NCI-H2171 (cell line): ENCODE measurements at places on chromosomes 5 and 9.

DNA sequence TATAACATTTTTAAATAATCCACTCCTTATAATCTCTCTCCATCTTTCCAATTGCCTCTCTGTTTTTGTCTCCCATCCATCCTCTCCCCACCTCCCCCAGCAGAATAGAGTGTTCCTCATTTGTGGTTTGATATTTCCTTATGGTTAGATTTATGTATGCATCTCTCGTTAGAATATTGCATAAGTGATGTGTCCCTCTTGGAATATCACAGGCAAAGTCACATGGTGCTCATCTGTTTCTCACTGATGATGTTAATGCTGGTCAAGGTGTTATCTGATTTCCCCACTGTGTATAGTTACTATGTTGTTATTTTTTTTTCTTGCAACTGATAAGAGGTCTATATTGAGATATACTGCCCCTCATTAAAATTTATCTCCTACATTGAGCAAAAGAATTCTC lies 3.1 kb upstream of the LRRC70 start:
- no peak for DNase-seq

GRCh38 chr5:24045046-24045445 lies 537.6 kb downstream of the PRDM9 start:
- no peak for DNase-seq

- DNase-seq = no peak
These were observed 12.8 kb upstream of the GPX3 start for GRCh38 chr5:151007430-151008209.

DNA sequence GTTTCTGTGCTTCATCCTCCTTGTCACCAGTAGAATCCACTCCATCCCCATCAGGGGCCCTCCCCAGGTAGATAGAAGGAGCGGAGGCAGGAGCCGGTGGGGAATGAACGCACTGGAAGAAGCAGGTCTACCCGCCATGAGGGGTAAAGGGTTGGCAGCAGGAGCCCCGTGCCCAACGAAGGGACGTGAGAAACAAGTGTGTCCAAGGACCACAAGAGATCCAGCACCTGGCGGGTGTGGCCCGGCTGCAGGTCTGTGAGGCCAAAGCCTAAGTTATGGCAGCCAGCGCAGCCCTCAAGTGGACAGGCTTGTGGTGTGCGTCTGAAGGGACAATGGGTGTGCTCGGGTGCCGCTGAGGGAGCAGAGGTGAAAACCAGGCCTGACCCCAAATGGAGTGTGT lies 94.3 kb downstream of the IRX2 start:
- no peak for DNase-seq

GRCh38 chr9:126217250-126217653 lies 109.4 kb upstream of the MVB12B start:
- no peak for DNase-seq

DNA sequence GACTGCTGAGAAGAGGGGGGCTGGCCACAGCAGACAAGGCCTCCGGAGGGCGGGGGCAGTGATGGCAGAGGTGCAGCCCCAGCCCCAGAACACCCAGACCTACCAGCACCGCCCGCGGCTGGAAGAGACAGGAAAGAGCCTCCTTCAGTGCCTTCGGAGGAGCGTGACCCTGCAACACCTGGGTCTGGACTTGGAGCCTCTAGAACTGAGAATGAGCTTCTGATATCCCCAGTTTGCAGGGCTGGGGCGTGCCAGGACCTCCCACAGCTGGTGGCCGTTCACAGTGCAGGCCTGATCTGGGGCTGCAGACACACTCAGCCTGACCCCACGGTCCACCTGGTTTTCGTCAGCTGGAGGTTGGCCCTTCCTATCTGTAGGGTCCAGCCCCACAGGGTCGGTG lies 9.1 kb downstream of the LCN10 start:
- DNase-seq = no peak

- DNase-seq = no peak
These were observed 48.8 kb downstream of the GRAMD2B start for GRCh38 chr5:126471875-126472537.

- no peak for DNase-seq
These were observed 420.9 kb upstream of the SGCD start for GRCh38 chr5:155906046-155906445.

- no peak for DNase-seq
These were observed 37.1 kb downstream of the NEUROG1 start for GRCh38 chr5:135498637-135498995.

GRCh38 chr9:130579738-130580463 lies 524 bp downstream of the FUBP3 start:
- no peak for DNase-seq

DNA sequence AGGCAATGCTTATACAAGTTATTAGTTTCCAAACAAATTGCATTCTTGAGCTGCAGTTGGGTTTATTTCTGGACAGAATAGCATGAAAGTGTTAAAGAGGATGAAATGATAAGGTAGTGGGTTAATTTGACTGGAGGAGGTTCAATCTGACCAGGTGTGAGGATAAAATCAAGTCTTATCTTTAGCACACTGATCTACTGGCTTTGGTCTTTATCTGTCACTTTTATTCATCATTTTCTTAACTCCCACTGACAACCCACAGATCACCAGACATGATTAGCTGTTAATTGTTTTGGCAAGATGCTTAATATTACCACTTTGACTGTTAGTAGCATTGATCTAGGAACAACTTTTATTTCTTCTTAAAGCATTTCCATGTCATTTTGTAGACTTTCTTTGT lies 74.4 kb upstream of the CNTLN start:
- DNase-seq = no peak

GRCh38 chr9:134680393-134681060 lies 38.9 kb downstream of the COL5A1 start:
- no peak for DNase-seq

GRCh38 chr5:150801117-150801927 lies 22.8 kb downstream of the SMIM3 start:
- DNase-seq = no peak

DNA sequence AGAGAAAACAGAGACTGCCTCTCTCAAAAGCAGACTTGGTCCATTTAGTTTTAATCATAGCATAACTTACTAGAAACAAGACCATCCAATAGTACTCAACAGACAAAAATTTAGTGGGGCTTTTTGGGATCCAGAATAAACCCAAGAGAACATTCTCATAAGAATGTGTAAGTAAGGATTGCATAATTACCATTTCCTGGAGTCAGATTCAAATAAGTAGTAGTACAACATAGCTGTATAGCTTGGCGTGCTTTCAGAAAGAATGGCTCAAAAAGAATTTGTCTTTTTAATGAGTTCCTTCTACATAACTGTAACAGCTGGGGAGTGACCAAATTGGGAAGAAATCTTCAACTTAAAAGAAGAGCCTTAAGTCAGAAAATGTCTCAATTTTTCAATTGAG lies 145.4 kb downstream of the DENND1A start:
- DNase-seq = no peak

DNA sequence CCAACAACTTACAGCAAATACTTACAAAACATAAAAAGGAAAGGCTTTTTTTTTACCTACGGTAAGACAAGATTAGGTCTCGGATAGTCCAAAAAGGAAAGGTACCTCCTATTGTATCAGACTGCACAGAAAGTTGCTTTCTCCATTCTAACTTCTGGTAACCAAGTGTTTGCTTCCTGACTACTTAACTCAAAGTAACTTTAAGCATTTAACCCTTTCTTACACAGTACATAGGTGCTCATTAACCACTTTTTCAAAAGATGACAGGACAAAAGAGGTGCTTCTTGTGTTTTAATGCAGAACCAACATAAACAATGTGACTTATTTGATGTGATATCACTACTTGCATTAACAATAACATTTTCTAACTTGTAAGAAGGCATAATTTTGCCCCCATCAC lies 23.1 kb downstream of the PWWP2A start:
- DNase-seq = no peak

- DNase-seq = no peak
These were observed 291.0 kb upstream of the SEMA6A start for GRCh38 chr5:116865651-116866050.

- DNase-seq = no peak
These were observed 3.8 kb upstream of the IQGAP2 start for GRCh38 chr5:76399268-76399667.

DNA sequence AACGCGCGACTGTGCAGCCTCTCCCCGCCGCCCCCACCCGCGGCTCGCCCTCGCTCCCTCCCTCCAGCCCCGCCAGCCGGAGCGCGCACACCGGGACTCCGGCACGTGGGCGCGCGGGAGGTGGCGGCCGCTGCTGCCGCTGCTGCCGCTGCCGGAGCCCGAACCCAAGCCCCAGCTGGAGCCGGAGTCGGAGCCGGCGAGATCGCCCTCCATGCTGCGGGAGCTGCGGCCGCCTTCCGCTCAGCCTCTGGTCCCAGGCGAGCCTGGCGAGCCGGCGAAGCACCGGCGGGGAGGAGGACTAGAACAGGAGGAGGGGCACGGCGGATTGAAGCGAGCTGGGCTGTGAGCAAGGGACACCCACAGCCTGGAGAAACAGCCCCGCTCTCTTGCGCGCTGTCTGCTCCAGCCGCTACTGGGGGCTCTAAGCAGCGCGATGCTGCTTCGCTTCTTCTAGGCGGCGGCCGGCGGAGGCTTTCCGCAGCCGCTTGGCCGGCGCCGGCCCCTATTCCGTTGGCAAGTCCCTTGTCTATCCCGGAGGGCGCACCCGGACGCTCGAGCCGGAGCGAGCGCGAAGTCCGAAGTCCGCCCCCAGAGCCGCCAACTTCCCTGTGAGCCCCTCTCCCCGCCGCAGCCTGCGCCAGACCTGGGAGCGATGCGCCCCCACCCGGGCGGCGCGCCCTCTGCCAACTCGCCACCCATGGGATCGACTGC lies 598.7 kb upstream of the SGCD start:
- DNase-seq = peak; percentile 37

GRCh38 chr9:84659313-84659712 lies 10.2 kb upstream of the NTRK2 start:
- DNase-seq = no peak

GRCh38 chr5:132767150-132767549 lies 9.9 kb downstream of the SEPTIN8 start:
- no peak for DNase-seq
